RWPE2 (cell line): ENCODE measurements at places on chromosomes 7 and 10.

DNA sequence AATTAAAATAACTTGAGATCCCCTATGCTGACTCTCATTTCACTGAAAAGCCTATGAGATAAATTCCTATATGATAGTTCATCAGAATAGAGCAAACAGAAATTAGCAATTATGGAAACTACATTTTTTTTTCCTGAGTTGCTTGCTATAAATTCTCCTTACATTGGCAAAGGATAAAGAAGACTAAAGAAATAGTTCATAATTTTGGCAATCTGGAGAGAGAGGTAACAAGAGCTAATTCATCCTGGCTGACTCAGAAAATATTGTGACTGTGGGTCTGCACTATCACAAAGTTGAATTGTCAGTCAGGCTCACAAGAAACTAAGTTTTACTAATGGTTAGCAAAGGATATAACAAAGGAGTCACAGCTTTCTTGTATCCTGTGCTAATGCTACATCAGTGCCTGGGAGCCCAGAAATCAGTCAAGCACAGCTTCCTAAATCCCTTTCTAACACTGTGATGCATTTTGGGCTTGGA, 483.0 kb downstream of the MAGI2 start:
- DNase-seq: no peak

- DNase-seq: no peak
Observed at GRCh38 chr7:29573567-29573966, 9.9 kb downstream of the PRR15 start.

- DNase-seq: no peak
Observed at GRCh38 chr7:49976238-49976637, 116.8 kb downstream of the ZPBP start.

GRCh38 chr7:45150199-45150598, 7.4 kb upstream of the RAMP3 start:
- DNase-seq: peak; percentile 23
